Endothelial cell (in vitro differentiated cells): ENCODE measurements at places on chromosomes 2 and 18. TPM values are rescaled to one million over a fixed set of nuclear protein-coding genes. Genes with fewer than 3 reads are reported as not detected.

GRCh38 chr2:169623235-169623634 is 39.1 kb downstream of the PPIG start:
- no peak for DNase-seq

DNA sequence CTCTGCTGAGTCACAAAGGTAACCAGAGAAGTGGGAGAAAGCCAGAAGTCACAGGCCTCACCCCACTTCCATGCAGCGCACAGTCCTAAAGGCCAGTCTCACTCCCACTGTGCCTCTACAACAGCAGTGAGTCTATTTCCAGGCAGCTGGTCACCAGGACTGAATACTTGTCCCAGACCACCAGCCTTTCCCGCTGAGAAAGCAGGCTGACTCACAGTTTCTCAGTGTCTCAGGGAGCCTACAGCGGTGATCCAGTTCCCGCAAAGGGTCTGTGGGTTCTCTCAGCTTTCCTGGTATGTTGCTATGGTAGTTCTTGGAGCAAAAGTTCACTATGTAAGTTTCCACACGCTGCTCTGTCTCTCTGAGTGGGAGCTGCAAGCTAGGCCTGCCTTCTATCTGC is 622.5 kb downstream of the RNF144A start:
- DNase-seq: no peak

DNA sequence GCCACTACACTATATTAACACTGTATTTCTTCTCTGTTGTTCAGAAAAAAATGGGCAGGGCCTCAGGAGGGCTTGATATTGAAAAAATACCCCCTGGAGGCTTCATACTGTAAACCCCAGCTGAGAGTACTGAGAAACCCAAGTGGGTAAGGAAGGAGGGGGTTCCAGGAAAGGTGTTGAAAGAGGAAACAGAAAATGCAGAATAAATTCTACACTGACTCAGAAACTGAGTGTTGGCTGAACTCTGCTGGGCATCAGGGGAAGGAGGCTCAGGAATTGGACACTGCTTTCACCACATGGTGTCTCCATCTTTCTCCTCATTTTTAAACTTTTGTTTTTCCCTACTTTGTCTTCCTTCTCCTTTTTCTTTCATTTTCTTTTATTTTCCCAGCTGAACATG is 253.7 kb downstream of the DYM start:
- DNase-seq: no peak

- no peak for DNase-seq
Measured at GRCh38 chr2:132790207-132790785, 120.3 kb upstream of the LYPD1 start.

- no peak for DNase-seq
Measured at GRCh38 chr2:30871980-30872789, 64.9 kb upstream of the CAPN13 start.

GRCh38 chr18:11323359-11323819 is 174.0 kb upstream of the PIEZO2 start:
- DNase-seq: no peak

DNA sequence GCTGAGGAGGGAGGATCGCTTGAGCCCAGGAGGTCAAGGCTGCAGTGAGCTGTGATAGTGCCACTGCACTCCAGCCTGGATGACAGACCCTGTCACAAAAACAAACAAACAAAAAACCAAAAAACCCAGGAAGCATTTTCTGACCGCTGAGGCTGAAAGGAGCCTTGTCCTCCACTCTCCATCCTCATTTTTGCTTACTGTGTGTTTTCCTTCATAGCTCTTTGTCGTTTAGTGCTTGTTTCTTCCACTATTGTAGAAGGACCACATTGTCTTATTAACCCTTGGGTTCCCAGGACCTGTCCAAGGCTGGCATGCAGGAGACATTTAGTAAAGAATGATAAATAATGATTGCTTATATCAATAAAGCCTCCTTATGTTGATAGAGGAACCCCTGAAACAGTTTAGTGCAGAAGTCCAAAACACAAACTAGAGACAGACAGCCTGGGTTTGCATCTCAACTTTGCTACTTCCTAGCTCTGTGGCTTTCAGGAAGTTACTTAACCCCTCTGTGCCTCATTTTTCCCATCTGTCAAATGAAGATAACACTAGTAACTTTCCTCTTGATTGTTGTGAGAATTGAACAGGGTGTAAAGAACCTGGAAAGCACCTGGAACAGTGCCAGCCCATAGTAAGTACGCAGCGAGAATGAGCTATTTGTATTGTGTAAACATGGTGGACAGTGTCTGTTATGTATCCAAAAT is 126.0 kb downstream of the LPIN1 start:
- no peak for DNase-seq

GRCh38 chr18:35376393-35376741 is 770 bp downstream of the ZNF396 start:
- DNase-seq: peak; percentile 25

- DNase-seq: no peak
Measured at GRCh38 chr2:97701851-97702465, 11.4 kb upstream of the ZAP70 start.

DNA sequence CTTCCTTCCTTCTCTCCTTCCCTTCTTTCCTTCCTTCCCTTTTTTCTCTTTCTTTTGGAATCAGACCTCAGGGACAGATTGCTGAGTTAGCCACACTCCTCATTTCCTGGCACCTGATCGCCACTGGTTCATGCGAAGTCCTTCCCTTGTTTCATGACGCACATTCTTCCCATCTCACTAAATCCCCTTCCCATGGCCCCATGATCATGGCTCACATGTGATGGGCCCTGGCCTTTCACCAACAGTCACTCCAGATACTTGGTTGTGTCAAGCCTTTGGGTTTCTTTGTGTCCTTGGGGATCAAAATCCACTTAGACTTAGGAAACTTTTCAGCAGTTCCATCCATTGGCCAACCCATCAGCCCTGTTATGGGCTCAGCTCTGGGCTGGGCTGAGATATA is 23.8 kb upstream of the ASPRV1 start:
- DNase-seq: no peak

GRCh38 chr2:162342321-162342720 is 1.6 kb upstream of the GCA start:
- no peak for DNase-seq

DNA sequence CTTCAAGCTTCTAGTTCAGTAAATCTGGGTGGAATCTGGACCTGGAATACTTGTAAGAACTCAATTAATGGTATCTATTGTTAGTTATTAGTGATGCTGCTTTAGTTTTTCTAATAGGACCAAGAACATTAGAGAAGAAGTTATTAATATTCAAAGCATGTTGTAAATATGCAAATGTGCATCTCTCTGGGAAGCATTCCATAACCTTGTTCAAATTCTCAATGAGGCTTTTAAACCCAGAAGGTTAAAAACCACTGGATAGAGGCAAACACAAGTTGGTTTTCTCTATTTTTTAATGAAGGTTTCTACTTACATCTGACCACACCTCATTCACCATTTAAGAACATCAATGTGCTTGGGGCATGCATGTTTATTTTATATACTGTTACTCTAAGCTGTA is 16.1 kb upstream of the ACVR1C start:
- no peak for DNase-seq

- DNase-seq: no peak
Measured at GRCh38 chr2:101442042-101442666, 32.8 kb downstream of the RFX8 start.

Gene CFAP65
- 0.59 TPM for total RNA-seq

Gene SCYGR4
- total RNA-seq: not detected

Gene SOWAHC
- total RNA-seq: 2.2 TPM
